ENCODE measurements at places on chromosomes 3 and 15. TPM values are rescaled to one million over a fixed set of nuclear protein-coding genes. Genes with fewer than 3 reads are reported as not detected.

The FEZF2 gene
- polyA plus RNA-seq = 4.6 TPM

The PRRT3 gene
- polyA plus RNA-seq = 8.4 TPM

The MGLL gene
- 58.2 TPM for polyA plus RNA-seq

The ANKUB1 gene
- not detected for polyA plus RNA-seq

The DCBLD2 gene
- polyA plus RNA-seq = 10.9 TPM

The SRGAP3 gene
- polyA plus RNA-seq = 9.8 TPM

The P2RY12 gene
- polyA plus RNA-seq = 3.1 TPM

The LEKR1 gene
- 0.48 TPM for polyA plus RNA-seq

The DUOX1 gene
- polyA plus RNA-seq = 1.3 TPM

The PATL2 gene
- polyA plus RNA-seq = 0.31 TPM

The BCHE gene
- 2.7 TPM for polyA plus RNA-seq

The SUSD5 gene
- polyA plus RNA-seq = 2.4 TPM

The UBE2E1 gene
- polyA plus RNA-seq = 53.5 TPM

The NR2E3 gene
- not detected for polyA plus RNA-seq

The SPPL2A gene
- polyA plus RNA-seq = 16.6 TPM

The GUCA1C gene
- not detected for polyA plus RNA-seq

The FETUB gene
- not detected for polyA plus RNA-seq

The ADAMTSL3 gene
- polyA plus RNA-seq = 0.98 TPM

The LMAN1L gene
- not detected for polyA plus RNA-seq

The AMOTL2 gene
- 23.5 TPM for polyA plus RNA-seq

The GLDN gene
- 10.0 TPM for polyA plus RNA-seq

The SLC25A20 gene
- polyA plus RNA-seq = 11.0 TPM

The MORC1 gene
- polyA plus RNA-seq = not detected

The UROC1 gene
- 0.10 TPM for polyA plus RNA-seq

The USP13 gene
- polyA plus RNA-seq = 10.8 TPM

The SOX14 gene
- polyA plus RNA-seq = 0.15 TPM

Data from brain (organoid and tissue), 16 donors.